ENCODE measurements at places on chromosomes 11 and 22.

DNA sequence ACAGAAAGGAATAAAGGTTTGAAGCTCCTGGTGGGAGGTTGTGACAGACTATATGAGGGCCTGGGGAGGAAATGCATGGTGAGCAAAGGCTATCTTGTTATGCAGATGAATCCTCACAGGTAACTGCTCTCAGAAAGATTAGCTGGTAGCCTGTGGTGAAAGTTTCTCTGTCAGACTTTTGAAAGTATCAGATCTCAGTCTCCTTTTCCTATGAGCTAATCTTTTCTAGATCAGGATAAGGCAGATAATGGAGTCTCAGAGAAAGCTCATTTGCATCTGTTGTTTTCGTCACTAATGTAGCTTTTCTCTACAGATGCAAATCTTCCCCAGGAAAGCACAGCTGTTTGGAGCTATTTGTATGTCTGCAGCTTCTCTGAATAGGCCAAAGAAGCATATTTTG is 21.0 kb upstream of the OR6X1 start:
- DNase-seq: no peak

DNA sequence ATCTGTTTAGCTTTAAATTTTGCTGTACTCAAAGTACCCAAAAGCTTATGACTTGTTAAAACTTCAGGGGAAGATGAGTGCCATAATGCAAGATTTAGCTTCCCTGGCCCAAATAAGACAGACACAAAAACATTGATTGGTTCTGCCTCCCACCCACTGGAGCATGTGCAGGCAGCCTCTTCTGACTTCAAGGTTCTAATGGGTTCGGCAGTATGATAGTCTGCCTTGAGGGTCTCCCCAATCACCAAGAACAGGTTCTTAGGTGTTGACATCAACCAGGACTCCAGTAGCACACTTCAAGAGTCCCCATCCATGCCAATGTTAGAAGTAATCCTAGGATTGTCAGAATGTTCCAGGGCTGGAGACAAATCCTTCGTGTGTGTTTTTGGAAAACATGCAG is 12.5 kb downstream of the EIF4G2 start:
- no peak for DNase-seq

DNA sequence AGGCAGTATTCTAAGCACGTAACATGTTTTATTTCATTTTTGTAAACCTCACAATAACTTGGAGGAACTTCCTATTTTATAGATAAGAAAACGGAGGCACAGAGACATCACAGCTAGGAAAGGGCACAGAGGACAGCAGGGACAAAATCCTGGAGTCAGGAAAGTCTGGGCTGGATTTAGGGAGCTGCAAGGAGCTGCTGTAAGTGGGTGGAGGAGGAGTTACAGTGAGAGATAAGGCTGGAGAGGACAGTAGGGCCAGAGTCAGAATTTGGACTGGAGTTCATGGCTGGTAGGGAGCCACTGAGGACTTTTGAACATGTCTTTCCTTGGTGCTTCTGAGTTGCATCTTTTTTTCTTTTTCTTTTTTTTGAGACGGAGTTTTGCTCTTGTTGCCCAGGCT is 32.2 kb upstream of the PTPRJ start:
- no peak for DNase-seq

DNA sequence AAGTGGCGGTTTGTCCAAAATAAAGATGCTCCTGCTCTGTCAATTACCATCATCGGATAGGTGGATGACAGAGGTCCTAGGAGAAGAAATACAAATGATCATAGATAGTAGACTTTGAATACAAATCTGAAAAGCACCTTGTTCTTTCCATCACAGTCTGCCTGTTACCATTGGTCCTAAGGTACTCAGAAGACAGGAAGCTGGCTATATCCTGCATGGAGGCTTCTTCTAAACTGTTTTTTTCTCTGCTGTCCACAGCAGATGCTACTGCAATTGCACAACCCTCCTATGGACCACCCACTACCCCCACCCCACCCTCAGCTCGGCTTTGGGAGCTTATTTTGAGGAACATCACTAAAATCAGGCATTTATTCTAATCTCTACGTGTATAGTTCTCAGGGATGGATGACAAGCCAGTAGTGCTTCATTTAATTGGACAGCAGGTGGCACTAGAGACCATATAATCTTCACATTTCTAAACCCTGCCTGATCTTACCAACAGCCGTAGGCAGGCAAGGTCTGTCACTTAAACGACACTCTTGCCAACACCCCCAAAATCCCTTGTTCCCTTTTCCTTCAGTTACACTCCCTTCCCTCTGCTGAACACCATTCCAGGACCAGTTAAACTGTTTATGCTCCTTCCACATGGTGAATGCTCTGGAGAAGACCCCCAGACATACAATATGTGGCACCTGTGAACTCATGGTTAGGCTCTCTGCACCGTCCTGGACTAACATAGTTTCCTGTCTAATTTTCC is 6.6 kb upstream of the PTS start:
- peak; percentile 31 for DNase-seq

DNA sequence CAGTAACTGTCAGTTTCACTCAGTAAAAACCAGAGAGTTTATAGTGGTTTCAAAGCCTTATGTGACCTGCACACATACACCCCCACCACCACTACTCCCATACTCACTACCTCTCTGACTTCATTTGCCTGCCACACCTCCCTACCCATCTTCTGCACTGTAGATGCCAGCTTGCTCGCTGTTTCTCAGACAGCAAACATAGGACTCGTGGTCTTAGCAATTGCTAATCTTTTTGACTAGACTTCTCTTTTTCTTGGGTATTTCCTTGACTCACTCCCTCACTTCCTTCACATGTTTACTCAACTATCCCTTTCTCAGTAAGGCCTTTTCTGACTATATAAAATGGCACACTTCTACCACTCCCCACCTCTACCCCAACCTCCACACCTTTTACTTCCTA is 27.8 kb downstream of the CEP295 start:
- DNase-seq: no peak

- DNase-seq: no peak
Observed at GRCh38 chr11:97996762-97997161, 1024.0 kb upstream of the CNTN5 start.

DNA sequence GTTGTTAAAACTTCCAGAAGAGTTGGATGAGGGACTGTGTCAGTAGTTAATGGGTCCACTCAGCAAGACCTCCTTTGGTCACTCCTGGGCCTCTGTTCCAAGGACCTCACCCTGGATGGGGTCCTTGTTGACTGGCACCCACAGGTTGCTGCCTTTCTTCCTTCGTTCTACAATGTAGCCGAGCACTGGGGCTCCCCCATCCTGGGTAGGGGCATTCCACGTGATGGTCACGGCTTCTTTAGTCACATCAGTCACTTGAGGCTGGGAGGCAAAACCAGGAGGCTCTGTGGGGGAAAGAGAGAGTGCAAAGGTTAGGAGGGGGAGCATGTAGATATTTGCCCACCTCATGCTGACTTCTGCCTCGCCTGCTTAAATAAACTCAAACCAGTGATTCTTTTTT is 12.0 kb downstream of the TMEM86A start:
- no peak for DNase-seq

GRCh38 chr11:37612146-37612545 is 1014.1 kb upstream of the RAG2 start:
- DNase-seq: no peak
